ENCODE measurements at places on chromosomes 7 and 10.

- DNase-seq: no peak
Measured at GRCh38 chr7:20284003-20284770, 46.5 kb upstream of the ITGB8 start.

DNA sequence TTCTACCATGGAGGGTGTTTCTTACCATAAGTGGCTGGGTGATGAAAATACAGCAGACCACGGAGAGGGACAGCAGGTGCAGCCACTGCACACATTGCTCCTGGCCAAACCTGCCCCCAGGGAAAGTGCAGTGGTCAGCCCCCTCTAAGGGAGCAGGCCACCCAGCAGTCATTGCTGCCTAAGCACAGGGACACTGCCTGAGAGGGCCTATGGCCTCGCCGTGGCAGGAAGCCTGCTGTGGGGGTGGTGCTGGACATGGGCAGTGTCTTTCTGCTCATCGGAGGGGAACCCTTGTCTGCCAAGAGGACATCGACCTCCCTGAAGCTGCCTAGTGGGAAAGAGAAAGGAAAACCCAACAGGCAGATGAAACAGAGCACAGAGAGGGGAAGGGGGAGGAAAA lies 118.3 kb downstream of the PKD1L1 start:
- no peak for DNase-seq

DNA sequence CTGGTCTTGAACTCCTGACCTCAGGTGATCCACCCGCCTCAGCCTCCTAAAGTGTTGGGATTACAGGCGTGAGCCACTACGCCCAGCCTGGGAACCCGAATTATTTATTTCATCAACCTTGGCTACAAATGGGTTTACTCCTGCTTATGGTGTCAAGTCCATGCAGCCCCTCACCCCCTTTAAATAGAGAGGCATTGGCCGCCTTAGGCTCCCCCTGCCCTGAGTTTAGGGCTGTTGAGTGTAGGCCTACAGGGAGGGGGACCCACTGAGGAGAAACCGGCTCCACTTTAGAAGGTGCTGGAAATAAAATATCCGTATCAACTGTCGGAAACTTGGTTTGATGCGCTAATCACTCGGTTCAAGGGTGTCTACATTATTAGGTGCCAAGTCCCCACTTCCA lies 8.7 kb upstream of the SP8 start:
- DNase-seq: no peak

- DNase-seq: peak; percentile 86
Measured at GRCh38 chr7:102395873-102396709, at the start of gene PRKRIP1. TSS of gene PRKRIP1 (plus strand) at chr7:102396363. CDS start at chr7:102396412, 49 bp downstream.

DNA sequence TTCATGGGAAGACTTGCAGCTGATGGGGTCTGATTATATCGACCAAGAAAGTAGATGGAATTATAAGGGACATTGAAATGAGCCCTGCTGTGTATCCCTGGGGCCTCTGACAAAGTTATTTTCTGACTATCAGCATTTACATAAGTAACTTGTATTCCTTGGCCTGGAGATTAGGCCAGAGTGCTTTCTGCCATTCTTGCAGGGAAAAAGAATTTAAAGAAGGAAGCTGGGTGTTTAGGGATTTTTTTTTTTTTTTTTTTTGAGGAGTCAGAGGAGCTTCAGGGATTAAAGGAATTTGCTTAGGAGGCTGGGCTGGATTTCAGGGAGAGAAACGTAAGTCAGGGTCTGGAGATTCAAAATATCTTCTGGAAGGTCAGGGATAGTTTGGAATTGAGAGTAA lies 4.6 kb downstream of the SPAM1 start:
- DNase-seq: no peak

DNA sequence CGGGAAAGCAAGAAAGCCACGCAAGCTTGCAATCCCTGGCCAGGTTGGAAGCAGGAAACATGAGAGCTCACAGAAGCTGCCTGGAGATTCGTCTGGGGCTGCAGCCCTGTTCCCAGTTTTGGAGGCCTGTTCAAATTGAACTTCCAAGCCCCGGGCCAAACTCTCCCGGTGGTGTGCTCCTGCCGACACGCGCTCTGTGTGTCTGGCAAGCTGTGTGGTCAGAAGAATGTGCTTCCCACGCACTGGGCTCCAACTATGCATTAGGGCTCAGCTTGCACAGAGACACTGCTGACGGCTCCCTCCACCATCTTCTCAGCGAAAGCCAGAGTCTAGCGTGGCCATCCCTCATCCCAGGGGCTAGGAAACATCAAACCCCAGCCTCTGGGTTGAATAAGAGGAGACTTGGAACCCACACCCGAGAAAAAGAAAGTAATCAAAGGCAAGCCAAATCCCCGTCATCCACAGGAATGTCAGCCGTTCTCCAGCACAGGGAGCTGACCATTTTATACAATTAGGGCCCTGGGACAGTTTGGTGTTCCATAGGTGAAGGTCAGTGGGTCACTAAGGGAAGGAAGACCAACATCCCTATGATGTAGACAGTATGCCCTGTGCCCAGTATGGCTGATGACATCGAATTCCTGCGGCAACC lies 107.2 kb downstream of the FGFR2 start:
- DNase-seq: no peak

DNA sequence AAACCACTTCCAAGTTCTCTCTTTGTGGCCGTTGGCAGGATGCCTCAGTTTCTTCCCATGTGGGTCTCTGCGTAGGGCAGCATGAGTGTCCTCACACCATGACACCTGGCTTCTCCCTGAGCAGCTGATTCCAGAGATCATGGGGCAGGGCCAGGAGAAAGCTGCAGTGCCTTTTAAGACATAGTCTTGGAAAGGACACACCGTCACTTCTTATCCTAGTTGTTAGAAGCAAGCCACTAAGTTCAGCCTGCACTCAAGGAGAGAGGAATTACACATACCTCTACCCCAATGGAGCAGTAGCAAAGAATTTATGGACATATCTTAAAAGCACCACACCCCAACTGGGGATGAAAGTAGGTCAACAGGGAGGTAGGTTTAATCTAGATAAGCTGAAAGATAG lies 16.4 kb downstream of the NODAL start:
- no peak for DNase-seq

GRCh38 chr7:94239661-94240234 lies 154.9 kb upstream of the COL1A2 start:
- DNase-seq: no peak

GRCh38 chr7:372932-373791 lies 83.2 kb downstream of the FOXL3 start:
- peak; percentile 23 for DNase-seq

- no peak for DNase-seq
Measured at GRCh38 chr7:148633761-148634160, 43.2 kb downstream of the C7orf33 start.

GRCh38 chr10:114955984-114956383 lies 18.0 kb downstream of the TRUB1 start:
- no peak for DNase-seq

- DNase-seq: no peak
Measured at GRCh38 chr10:108561649-108562048, 1361.7 kb downstream of the XPNPEP1 start.

DNA sequence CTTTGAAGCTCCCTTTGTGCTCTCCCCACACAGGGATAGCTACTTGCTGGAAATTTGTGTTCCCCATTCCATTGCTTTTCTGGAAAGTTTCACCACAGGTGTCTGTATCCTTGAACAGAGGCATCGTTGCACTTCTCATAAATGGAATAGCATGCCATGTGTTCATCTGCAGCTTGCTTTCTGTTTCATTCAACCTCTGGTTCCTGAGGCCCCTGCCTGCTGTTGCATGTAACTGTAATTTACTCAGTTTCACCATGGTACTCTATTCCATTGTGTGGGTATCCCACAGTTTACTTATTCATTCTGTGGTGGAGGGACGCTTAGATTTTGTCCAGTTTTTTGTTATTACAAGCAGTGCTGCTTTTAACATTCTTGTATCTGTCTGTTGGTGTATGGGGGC lies 32.0 kb downstream of the EEPD1 start:
- DNase-seq: no peak

DNA sequence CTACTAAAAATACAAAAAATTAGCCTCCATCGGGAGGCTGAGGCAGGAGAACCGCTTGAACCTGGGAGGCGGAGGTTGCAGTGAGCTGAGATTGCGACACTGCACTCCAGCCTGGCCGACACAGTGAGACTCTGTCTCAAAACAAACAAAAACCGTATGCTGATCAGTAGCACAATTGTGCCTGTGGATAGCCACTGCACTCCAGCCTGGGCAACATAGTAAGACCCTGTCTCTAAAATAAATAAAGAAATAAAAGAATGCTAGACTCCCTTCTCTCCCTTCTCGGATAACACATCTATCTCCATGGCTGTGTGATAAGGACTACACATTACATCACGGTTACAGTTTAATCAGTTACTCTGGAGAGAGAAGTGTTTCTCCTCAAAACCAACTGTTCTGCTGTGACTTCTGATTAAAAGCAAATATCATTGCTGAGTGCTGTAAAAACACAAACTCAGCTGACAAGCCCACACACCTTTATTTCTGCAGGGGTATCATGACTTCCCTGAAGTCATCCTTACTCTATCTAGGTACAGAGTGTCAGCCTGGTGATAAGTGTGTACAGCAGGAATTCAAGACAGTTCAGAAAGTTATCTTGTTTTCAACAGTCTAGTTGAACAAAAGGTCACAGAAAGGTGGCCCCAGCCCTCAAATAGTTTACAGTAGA lies 5.3 kb upstream of the ARHGAP19 start:
- no peak for DNase-seq

GRCh38 chr7:40760293-40760964 lies 625.6 kb downstream of the SUGCT start:
- DNase-seq: no peak

- no peak for DNase-seq
Measured at GRCh38 chr7:21724562-21724961, 181.7 kb downstream of the DNAH11 start.

GRCh38 chr10:89954061-89954460 lies 252.7 kb downstream of the KIF20B start:
- no peak for DNase-seq

- no peak for DNase-seq
Measured at GRCh38 chr7:17380736-17381662, 82.5 kb downstream of the AHR start.

GRCh38 chr10:103842605-103843004 lies 12.8 kb downstream of the SH3PXD2A start:
- no peak for DNase-seq

DNA sequence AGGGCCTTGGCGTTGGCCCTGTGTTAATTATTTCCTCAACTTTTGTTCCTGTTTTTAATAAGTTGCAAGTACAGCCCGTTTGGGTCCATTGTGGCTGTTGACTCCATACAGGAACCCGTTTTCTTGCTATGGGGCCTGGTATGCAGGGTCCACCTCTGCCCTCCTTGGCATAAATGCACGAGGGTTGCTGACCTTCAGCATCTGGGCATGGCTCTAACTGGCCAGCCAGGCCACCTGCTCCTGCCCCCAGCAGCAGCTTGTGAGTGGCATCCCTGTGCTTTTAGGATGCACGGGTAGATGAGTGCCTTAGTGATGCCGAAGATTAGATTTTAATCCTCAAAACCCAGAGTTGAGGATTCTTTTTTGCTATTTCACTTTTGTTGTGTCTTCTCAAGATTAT lies 123.2 kb downstream of the GLRX3 start:
- no peak for DNase-seq

DNA sequence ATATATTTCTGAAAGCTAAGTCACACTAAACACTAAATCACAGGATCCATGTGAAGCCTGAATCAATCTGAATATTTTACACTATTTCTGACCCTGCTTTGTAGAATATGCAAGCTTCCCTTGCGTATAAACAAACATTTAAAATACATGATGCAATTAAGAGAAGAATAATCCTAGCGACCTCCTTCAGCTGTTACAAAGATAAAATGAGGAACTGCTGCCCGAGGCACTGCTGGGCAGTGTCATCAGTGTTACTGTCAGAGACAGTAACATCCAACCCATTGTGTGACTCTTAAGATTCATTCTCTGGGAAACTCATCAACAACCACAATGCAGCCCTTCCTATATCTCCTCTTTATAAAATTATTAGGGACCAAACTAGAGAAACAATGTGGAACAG lies 61.6 kb downstream of the COBL start:
- DNase-seq: no peak

Data from WERI-Rb-1 (cell line).